ENCODE measurements at places on chromosomes 1 and 21.

GRCh38 chr1:224065455-224065854, 48.5 kb upstream of the FBXO28 start:
- DNase-seq: no peak

DNA sequence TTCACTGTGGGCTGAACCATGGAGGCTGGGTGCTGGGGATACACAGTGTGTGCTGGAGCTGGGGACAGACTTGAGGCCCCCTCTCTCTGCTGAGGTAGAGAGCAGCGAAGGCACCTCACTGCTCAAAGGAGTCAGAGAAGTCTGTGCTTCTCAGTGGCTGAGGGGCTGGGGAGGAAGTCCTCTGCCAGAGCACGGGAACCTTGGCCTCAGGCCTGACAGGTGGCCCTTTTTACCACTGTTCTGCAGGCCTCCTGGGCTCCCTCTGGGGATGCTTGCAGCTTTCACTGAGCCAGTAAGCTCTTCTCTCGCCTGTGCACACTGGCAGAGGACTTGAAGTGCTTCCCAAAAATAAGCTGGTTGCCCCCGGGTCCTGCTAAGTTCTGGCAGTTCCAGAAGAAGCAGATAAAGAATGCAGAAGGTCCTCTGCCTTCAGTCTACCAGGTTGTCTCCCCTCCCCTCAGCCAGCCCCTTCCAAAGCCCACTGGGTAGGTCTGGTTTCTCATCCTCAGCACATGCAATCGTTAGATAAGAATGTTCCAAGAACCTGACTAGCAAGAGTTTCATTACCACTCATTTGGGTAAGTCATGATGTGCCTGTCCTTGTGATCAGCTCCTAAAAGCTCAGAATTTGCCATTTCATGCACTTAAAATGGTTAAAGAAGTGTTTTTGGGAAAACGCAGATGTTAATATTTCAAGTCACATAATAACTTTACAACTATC, 53.9 kb downstream of the TENT5C start:
- no peak for DNase-seq

DNA sequence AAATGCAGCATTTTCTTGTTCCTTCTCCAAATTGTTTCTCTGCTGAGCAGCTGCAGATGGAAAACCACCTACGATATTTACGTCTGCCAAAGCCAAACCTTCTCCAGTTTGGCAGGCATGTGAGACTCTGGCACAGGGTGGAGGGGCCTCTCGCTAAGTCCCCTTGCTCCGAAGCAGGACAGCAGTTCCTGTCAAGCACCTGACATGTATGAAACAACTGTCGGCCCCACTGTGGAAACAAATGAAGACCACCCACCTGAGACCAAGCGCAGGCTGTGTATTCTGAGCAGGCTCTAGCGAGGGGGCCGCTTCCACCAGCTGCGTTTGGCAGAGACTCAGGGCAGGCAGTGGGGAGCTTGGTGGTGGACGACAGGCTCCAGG, 74.7 kb downstream of the RIPK4 start:
- no peak for DNase-seq

DNA sequence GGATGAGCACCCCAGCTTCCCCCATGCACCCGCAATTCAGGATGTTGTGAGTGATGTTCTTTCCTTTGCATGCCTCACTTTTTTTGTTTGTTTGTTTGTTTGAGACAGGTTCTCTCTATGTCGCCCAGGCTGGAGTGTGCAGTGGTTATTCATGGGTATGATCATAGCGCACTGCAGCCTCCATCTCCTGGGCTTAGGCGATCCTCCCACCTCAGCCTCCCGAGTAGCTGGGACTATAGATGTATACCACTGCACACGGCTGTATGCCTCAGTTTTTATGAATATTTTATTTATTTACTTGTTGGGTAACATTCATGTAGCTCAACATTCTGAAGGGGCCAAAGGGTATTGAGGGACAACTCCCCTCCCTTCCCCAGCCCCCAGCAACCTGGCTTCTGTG, 54.8 kb downstream of the H3-3A start:
- DNase-seq: no peak

- DNase-seq: no peak
Observed at GRCh38 chr1:33289858-33290154, 31.1 kb downstream of the A3GALT2 start.

- DNase-seq: no peak
Observed at GRCh38 chr1:61844006-61844405, 101.7 kb downstream of the PATJ start.

All from mucosa of descending colon (tissue), 3 donors.